ENCODE measurements at places on chromosomes 7 and 10. TPM values are rescaled to one million over a fixed set of nuclear protein-coding genes. Genes with fewer than 3 reads are reported as not detected.

Gene CTNNA3
- not detected for total RNA-seq

Gene SUMF2
- 143 TPM for total RNA-seq

Gene FOXI2
- not detected for total RNA-seq

Gene CUL1
- 59.6 TPM for total RNA-seq

Gene PRSS37
- total RNA-seq = not detected

GRCh38 chr7:3218411-3219225 lies 82.4 kb upstream of the SDK1 start:
- no peak for DNase-seq
- no peak overlapping the region for H3K4me3 ChIP-seq
- H3K27me3 ChIP-seq = peaks cover 5% of the 10 kb centered on the region
- no peaks in the 10 kb centered on the region for H3K36me3 ChIP-seq

- peak; percentile 43 for DNase-seq
- peaks cover 46% of the 10 kb centered on the region for H3K4me1 ChIP-seq
- peak overlapping the region; percentile 93 for H3K27ac ChIP-seq
Observed at GRCh38 chr10:80454513-80455460, 677 bp downstream of the TSPAN14 start.

DNA sequence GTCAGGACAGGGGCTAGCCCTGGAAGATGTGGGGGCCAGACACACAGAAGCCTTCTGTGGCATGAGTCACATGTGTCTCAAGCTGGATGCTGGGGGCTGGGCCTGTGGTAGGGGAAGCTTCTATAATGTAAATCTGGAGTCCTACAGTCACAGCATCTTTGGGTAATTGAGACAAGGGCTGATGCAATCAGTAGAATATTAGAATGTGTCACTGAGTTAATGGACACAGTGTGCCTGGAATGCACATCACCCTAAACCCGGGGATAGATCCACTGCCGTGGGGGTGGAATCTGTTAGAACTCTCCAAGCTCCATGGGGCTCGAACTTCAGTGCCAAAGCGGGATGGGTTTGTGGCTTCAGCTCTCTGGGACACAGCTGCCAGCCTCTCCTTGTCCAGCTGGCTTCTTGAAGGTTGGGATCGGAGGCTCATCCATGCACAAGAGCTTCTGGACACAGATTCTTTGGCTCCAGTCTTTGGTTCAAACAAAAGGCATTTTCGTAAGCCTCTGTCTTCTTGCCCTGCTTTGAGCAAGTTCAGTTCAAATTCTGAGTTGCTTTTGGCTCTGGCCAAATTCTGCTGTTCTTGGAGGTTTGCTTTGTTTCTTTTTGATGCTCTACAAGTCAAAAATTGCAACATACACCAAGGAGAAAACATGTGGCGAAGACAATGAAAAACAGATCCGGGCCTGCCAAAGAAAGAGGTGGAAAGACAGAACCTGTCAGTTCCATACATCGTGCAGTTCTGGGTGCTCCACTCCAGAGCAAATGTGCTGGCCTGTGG lies 194.8 kb upstream of the ZNF32 start:
- H3K4me1 ChIP-seq = peaks cover 18% of the 10 kb centered on the region
- no peak overlapping the region for H3K27ac ChIP-seq
- no peaks in the 10 kb centered on the region for H3K36me3 ChIP-seq
- no peak for DNase-seq

GRCh38 chr10:31390804-31391203 lies 71.8 kb downstream of the ZEB1 start:
- H3K27me3 ChIP-seq = no peaks in the 10 kb centered on the region
- H3K36me3 ChIP-seq = peaks cover 26% of the 10 kb centered on the region
- H3K4me3 ChIP-seq = no peak overlapping the region
- H3K4me1 ChIP-seq = peaks cover 33% of the 10 kb centered on the region
- DNase-seq = no peak

DNA sequence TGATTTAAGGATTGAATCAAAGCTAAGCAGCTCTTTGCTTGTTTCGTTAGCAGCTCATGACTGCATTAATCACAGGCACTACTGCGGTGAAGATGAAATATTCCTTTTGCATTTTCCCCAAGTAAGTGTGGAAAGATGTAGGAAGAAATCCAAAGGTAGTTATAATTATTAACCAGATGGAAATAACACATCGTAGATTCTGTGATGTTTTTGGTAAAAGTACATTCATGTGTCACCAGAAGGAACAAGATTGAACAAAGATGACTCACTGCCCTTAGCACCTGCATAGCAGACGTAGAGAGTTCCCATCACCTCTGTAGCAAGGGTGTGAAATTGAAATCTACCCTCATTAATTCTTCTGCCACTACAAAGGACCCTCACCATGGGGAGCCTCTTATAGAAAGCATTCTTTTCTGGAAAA lies 37.1 kb downstream of the SMURF1 start:
- H3K27ac ChIP-seq = no peak overlapping the region
- H3K27me3 ChIP-seq = no peaks in the 10 kb centered on the region
- peaks cover 77% of the 10 kb centered on the region for H3K4me1 ChIP-seq
- peak; percentile 48 for DNase-seq
- H3K4me3 ChIP-seq = no peak overlapping the region
- no peaks in the 10 kb centered on the region for H3K36me3 ChIP-seq

DNA sequence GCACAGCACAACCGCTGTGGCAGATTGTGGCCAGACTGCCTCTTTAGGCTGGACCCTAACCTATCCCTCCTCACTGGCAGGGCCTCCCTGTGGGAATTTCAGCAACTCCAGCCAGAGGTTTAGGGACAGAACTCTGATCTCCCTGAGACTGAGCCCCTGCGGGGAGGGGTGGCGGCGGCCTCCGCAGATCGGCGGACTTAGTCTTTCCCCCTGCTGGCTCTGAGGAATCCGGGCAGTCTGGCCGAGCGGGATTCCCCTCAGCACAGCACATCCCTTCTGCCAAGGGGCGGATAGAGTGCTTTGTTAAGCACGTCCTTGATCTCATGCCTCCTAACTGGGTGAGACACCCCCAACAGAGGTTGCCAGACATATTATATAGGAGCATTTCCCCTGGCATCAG lies 224.2 kb upstream of the NPY start:
- no peaks in the 10 kb centered on the region for H3K4me1 ChIP-seq
- no peak for DNase-seq
- H3K4me3 ChIP-seq = no peak overlapping the region
- H3K27me3 ChIP-seq = peaks cover 4% of the 10 kb centered on the region
- H3K27ac ChIP-seq = no peak overlapping the region

DNA sequence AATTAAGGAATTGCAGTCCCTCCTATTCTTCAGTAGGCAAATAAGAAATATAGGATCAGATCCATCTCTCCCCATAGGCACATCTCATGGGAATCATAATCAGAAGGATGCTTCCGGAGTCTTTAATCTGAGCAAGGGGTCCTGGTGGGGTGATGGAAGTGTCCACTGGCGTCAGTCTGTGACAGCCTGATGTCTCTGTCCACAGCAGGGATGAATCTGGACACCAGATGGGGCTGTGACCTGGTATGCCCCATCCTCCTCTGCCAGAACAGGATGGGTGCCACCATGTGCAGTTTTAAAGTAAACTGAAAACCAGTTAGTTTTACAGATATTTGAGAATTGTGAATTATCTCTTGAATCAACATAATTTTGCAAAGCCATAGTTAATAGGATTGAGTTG lies 148.7 kb downstream of the C1GALT1 start:
- H3K4me3 ChIP-seq = no peak overlapping the region
- no peak overlapping the region for H3K27ac ChIP-seq
- H3K4me1 ChIP-seq = peaks cover 3% of the 10 kb centered on the region
- H3K27me3 ChIP-seq = no peaks in the 10 kb centered on the region
- DNase-seq = peak; percentile 8

DNA sequence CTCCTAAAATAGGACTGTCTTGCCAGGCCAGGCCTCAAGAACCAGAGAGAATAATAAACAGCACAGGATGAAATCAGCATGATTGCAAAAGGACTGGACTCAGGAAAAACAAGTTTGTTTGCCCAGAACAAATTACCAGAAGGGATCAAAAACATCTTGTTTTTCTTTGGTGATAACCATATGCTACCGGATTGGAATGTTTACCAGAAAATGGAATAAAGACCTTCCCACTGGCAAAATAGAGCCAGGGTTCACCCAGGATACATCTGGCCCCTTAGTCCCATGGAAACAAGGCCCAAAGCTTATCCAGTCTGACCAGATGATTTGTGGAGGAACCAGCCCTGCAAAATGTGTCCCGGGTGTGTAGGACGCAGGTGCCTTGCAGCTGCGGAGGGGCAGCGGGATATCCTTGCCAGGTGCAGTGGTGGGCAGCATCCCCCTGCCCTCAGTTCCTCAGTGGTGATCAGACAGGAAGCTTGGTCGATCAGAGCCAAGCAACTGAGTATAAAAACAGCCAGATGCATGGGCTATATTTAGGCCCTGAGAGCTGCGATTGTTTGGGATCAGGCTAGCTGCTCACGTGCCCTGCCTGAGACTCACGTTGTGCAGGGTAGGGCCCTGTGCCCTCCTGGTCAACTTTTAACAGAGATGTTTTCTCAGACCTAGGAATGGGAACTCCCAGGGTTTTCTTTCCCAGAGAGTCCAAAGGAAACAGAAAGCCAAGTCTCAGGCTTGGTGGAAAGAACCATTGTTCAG lies 4.6 kb upstream of the ZNF22 start:
- DNase-seq = no peak
- no peaks in the 10 kb centered on the region for H3K36me3 ChIP-seq
- H3K4me1 ChIP-seq = peaks cover 29% of the 10 kb centered on the region
- H3K27me3 ChIP-seq = no peaks in the 10 kb centered on the region
- no peak overlapping the region for H3K27ac ChIP-seq
